DMS53 (cell line): ENCODE measurements at places on chromosomes 1 and 21.
A peak's percentile ranks its signal among the peaks of the same experiment; 100 is the strongest.

GRCh38 chr1:113534875-113535274 lies 144.6 kb downstream of the MAGI3 start:
- DNase-seq = no peak

GRCh38 chr1:68317543-68317942 lies 85.2 kb upstream of the WLS start:
- no peak for DNase-seq

DNA sequence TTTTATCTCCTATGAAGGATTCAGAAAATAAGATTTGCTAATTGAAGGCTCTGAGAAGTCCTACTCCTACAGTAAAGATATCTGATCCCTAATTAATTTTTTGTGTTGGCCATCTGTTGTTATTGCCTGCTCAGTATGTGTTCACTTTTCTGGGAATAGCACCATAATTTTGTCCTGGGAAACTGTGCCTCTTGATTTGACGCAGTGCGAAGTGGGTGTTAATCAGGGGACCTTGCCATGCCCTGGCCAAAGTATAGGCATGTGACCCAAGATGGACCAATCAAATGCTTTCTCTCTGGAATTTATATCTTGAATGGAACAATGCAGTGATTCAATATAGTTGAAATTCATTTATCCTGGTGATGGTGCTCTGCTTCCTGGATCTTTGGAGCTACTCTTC lies 30.4 kb upstream of the GNG12 start:
- no peak for DNase-seq

DNA sequence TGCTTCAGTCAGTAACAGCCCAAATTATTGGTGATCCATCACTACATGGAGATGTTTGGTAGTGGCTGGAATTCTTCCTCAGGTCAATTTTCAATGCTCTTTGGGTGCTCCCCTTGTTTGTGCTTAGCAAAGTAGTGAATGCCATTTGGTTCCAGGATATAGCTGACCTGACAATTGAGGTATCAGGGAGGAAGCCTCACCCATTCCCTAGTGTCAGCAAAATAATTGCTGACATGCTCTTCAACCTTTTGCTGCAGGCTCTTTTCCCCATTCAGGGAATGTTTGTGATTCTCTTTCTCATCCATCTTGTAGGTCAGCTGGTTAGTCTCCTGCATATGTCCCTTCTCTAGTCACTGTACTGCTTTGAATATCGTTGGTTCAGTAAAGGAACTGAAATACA lies 7.1 kb upstream of the OR10K1 start:
- no peak for DNase-seq

DNA sequence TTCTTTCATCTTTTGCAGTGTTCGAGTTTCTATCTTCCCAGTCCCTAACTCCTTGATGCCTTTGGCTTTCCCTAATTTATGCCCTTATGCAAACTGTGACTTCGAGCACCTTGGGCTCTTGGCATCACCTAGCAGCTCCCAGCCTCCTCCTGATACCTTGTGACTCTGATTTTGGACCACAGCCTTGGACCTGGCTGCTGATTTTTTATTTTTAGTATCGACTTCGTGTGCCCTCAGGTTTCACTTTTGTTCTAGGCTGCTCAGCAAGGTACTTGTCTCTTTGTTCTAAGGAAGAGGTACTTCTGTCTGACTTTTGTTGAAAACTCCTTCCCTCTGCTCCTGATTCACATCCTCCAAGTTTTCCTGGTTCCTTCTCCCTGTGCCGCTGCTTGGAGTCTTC lies 69.6 kb upstream of the KCNK1 start:
- no peak for DNase-seq

GRCh38 chr1:222224636-222225315 lies 323.1 kb downstream of the HHIPL2 start:
- no peak for DNase-seq

DNA sequence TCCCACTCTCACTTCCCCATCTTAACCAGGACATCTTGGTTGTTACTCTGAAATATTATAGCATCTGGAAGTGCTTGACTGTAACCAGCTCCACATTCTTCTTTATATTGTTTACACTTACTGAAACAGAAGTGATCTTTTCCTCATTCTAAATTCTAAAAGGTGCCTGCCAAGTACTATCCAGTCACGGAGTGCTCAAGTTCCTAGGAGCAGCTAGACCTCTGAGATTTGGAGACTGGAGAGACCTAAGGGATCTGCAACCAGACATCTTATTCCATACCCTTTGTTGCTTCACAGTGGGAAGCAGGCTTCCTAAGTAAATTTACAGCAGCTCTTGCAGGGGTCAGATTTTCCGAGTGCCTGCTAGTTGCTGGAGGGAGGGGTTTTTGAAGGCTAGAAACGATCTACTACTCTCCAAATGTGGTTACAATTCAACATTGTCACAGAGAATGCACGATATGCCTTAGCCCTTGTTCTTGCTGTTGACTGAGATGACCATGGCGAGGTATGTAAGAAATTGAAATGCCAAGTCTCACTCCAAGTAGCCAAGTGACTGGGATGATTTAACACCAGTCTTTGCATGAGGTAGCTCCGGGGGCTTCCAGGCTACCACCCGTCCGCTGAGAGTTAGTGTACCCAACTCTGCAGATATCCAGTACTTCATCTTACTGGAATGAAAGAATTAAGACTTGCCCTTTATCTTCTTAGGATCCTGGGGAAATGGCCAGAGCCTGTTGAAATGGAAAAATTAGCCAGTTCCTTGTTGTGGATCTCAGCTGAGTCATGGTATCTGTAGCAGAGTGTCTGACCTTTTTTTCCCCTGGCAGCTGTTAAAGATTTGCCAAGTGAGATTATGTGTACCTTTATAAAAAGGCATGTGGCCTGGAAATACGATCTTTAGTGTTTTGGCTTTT lies 150.8 kb downstream of the MAST2 start:
- DNase-seq = peak; percentile 84
